Nucleus accumbens (tissue), 56 donors: ENCODE measurements at places on chromosomes 16 and 17.

- DNase-seq = no peak
Observed at GRCh38 chr16:67516296-67517154, 12.1 kb upstream of the RIPOR1 start.

DNA sequence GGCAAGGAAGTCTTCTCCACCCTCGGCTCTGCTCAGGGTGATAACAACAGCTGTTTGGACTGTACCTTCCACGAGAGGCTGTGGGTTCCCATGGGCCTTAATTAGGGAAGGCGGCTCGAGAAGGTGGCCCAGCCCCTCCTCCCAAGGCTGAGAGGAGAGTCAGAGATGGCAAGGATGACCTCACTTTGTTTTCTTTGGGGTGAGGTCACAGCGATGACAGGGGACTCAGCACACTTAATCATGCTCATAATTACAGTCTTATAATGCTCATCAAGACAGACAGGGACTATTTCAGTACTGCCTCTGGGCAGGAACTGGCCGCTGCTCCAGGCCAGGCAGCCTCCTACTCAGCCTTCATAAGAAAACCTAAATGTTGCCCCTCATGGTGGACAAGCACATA is 19.7 kb downstream of the WFDC1 start:
- no peak for DNase-seq

GRCh38 chr17:81287152-81287551 is 8.0 kb downstream of the SLC38A10 start:
- no peak for DNase-seq

- DNase-seq = no peak
Observed at GRCh38 chr17:56119191-56119590, 34.1 kb upstream of the ANKFN1 start.

DNA sequence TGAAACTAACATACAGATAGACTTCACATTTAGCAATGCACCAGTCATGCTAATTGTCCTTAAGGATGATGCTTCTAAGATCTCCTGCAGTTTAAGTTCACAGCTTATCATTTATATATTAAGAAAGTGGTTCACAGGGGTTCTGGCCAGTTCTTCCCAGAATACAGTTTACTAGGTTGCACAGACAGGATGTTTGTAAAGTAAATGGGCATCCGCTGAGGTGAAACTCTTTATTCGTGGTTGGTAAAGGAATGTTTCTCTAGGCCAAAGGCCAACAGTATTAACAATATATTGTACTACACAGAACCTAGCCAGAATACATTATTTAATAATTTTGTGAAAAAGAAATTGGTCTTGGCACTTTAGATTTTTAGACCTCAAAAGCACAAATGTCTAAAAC is 1427.3 kb downstream of the CDH8 start:
- no peak for DNase-seq

DNA sequence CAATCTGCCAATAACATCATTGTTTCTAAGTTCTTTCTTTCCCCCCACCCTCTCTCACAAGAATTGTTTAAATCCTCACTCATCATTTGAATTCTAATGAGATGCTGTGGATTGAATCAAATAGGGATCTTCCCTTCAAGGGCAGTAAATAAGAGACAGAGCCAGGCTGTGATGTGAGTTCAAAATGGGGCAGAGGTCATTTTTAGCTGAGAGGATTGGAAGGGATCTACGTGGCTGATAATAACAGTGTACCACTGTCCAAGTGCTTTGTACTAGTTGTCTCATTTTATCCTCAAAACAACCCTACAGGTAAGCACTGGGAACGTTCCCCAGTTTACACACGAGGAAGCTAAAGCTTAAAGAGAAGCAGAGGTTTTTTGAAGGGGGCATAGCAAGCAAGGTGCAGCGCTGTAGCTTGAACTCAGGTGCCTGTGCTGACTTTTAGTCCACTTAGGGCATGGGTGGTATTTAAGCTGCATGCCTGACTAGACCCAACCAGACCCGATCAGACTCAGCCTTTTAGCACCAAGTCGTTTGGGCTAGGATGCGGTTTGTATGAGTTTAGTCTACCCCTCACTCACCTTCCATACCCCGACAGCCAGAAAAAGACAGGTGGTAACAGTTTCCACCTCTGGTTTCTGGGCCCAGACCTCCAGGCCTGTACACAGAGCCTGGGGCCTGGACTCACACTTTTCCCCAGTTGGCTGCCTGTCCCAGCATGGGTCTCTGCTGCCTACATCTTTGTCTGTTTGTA is 39.2 kb upstream of the CCR7 start:
- no peak for DNase-seq

- DNase-seq = no peak
Observed at GRCh38 chr16:88069397-88070168, 118.3 kb downstream of the BANP start.

DNA sequence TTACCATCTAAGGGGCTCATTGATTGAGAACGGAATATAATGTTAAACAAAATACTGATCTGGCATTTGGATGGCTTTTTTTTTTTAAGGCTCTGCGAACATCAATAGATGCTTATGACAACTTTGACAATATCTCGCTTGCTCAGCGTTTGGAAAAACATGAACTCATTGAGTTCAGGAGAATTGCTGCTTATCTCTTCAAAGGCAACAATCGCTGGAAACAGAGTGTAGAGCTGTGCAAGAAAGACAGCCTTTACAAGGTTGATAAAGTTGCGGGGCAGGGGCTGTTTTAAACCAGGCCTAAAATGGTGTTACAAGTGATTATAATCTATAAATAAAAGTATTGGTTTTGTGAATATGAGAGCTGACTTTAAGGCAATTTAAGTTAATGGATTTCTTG is 22.3 kb downstream of the PTRH2 start:
- no peak for DNase-seq

DNA sequence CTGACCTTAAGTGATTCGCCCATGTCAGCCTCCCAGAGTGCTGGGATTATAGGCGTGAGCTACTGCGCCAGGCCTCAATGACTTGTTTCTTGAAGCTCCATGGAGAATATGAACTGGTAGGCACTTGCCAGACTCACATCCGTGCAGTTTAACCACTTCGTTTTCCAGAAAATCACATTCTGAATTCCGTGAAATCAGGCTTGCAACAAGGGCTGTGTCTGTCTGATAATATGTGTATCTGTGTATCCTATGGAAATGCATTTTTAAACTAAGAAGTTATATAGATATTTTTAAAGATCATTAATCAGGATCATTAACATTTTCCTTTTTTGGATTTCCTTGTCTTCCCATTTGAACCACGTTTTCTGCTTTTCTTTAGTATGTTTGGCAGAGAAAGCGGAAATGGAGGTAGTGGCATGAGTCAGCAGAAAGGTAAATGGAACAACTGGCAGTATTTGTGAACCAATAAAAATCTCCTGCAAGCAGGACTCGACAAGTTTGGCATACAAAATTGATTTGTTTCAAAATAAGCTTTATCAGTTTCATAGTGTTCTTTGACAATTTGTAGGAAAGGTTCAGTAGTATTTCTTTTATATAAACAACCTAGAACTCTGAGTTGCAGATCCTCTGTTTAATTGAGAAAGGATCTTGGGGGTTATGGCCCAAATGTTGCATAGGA is 33.0 kb downstream of the USP10 start:
- DNase-seq = no peak

- DNase-seq = no peak
Observed at GRCh38 chr16:77786186-77786847, 2.0 kb upstream of the VAT1L start.

- no peak for DNase-seq
Observed at GRCh38 chr17:69018022-69018615, 42.6 kb downstream of the ABCA9 start.

DNA sequence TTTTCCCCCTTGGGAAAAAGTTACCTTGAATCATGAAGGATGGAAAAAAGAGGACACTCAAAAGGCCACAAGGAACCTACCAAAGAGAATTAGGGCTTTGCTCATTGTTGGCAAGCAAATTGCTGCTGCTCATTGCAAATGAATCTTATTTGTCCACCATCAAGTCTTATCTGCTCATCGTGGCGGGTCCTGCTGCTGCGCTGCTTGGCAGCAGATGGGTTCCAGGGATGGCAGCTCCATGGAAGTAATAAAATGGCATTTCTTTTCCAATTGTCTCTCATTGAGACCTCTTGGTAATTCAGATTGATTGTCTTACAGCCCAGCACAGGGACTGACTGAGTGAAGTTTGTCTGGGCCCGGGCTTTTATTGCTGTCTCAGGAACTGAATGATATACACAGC is 118.7 kb downstream of the MRM1 start:
- DNase-seq = no peak

DNA sequence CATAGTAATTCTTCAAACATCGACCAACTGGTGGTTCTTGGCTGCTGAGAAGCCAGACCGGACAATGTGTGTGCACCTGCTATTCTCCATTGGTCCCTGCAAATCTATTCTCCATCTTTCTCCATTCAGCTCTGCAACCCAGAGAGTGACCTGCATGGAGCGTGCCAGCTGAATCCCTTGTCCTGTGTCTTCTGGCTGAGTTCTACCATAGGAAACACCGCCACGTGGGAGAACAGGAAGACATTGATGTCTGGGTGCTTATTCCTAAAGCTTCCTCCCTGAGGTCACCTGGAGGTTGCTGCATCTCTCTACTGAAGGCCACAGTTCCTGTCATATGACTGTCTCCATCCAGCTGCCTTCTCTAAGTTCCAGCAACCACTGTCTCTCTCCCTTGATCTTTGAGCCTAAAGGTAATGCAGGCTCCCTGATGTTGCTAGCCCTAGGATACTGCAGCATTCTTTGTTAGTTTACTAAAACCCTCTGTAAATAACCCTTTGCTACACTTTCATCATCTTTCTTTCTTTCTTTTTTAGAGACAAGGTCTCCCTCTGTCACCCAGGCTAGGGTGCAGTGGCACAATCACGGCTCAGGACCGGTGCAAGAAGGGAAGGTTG is 10.6 kb upstream of the SMG1 start:
- no peak for DNase-seq

- no peak for DNase-seq
Observed at GRCh38 chr16:82636485-82636884, 9.7 kb downstream of the CDH13 start.

DNA sequence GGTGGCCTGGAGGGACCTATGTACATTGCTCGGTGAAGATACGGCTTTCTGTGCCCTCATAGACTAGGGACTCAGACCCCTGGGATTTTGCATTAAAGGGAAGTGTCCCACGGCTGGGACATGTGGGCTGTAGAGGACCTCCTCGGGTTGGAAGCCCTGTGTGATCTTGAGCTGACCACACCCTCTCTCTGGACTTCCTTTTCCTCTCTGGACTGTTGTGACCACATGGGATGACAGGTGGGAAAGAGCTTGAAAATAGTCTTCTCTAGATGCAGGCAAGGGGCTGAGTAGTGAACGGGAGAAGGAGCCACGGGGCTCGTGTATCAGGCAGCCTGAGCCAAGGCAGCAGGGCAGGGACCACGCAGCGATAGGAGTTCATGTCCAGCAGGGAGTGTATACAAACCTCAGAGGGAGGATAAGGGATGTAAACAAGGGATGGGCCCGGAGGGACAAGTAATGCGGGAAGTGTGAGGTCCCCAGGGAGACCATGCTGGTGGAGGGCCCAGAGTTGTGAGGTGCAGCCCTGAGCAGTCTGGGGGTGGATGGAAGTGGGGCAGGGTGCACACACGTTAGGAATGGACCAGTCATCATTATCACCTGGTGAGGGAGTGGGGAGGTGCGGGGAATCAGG is 4.5 kb upstream of the SLC4A1 start:
- no peak for DNase-seq

DNA sequence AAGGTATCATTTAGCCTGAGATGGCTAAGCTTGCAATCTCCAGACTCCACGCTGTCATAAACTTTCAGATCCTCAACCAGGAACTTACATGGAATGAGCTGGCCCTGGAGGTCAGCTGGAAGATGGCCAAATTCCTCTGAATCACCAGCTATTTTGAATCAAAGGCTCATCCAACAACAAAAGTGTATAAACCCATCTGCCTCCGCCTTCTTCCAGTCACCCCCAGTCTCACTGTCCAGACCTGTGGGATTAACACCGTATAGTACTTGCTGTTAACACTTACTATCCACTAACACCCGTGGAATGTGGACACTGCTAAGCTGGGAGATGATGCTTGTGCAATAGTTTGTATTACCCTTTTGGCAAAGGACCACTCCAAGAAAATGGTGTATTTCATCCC is 1.9 kb upstream of the LCMT1 start:
- no peak for DNase-seq

DNA sequence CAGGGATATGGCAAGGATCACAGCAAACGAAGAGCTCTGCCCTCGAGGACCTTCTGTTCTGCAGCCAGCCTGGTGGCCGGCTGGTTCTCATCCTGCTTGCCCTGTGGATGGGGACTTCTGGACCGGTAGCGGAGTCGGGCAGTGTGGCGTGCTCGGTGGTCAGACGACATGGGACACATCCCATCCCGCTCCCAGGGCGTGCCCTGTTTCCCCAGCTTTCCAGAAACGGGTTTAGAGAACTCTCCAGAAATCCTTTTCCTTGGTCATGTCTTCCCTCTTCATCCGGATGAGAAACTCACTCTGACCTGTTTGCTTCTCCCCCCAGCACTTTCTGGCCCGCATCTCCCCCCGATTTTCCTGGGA is 115.8 kb downstream of the OR1D5 start:
- no peak for DNase-seq

- no peak for DNase-seq
Observed at GRCh38 chr17:66704858-66705520, 129.9 kb upstream of the CACNG5 start.

GRCh38 chr17:64331931-64332493 is 58.6 kb downstream of the PECAM1 start:
- DNase-seq = no peak
